ENCODE measurements at places on chromosomes 5 and 9. TPM values are rescaled to one million over a fixed set of nuclear protein-coding genes. Genes with fewer than 3 reads are reported as not detected.

Gene PLEKHG4B
- 8.9 TPM for total RNA-seq

Gene ALDH1A1
- total RNA-seq, result 0.54 TPM

Gene MSMP
- 1.4 TPM for total RNA-seq

DNA sequence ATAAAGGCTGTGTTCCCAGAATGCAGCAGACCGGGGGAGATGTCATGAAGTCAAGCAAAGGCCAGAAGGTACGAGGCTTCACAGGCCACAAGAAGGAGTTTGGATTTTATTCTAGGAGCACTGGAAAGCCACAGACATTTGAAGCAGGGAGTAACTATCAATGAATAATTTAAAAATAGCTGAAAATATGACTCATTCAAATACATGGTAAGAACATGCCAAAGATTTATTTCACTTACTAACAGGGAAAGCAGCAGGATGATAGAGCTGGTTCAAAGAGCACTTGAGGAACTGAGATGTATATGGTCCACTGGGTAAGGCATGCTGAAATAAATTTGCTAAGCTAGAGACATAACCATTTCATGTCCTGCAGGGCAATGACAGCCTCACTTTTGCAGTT is 53.2 kb downstream of the MSX2 start:
- DNase-seq, result no peak
- H3K36me3 ChIP-seq, result no peaks in the 10 kb centered on the region
- H3K4me3 ChIP-seq, result no peak overlapping the region
- peaks cover 19% of the 10 kb centered on the region for H3K27me3 ChIP-seq
- H3K27ac ChIP-seq, result no peak overlapping the region

DNA sequence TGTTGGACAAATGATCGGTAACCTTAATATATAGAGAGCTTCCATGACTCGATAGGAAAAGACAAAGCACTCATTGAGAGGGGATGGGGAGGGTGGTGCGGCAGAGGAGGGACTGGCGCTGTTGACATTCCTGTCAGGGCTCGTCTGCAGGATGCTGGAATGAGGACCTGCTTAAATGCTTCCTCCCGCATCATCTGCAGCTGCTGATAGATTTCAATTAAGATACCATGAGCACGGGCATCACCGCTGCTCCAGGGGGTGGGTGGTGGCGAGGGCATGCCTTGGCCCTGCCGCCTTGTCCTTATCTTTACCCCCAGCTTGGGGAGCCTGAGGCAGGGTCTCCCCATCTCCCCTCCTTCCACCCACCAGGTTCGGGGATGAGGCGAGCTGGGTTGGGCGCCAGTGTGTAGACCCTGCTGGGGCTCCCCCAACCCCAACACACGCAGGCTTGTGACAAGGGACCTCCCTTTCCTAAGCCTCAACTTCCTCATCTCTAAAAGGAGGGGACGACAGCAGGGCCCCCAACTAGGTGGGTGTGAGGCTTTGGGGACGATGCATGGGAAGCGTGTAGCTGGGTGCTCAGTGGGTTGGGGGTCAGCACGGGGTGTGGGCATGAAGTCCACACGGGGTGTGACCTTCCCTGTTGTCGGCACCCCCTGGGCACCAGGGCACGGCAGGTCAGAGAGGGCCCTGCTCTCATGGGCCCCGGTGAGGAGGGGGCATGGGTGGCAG is 11.7 kb upstream of the QRFP start:
- H3K4me3 ChIP-seq, result no peak overlapping the region
- 0 out of 2 replicates have a peak, but pooled peaks cover 4% of the 10 kb centered on the region for H3K4me1 ChIP-seq
- H3K27ac ChIP-seq, result no peak overlapping the region
- DNase-seq, result no peak
- H3K36me3 ChIP-seq, result no peaks in the 10 kb centered on the region

- no peak for DNase-seq
- H3K36me3 ChIP-seq, result no peaks in the 10 kb centered on the region
- H3K4me3 ChIP-seq, result no peak overlapping the region
- peaks cover 3% of the 10 kb centered on the region for H3K4me1 ChIP-seq
- H3K27me3 ChIP-seq, result peaks cover 2% of the 10 kb centered on the region
Observed at GRCh38 chr5:88685591-88686541, 197.1 kb downstream of the MEF2C start.

DNA sequence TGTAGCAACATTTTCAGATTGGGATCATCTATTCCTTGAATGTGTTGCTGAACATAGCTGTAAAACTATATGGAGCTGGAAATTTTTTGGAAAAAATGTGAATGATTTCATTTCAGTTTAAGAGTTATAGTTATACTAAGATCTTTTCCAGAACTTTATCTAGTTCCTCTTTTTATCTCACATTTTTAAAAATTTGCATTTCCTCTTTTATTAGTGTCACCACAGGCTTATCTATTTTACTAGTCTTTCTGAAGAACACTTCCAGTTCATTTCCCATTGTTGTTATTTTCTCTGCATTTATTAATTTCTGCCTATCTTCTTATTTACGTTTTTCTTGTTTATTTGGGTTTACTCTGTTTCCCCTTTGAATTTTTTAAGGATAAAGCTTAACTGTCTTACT is 46.0 kb upstream of the FSTL4 start:
- no peak for DNase-seq
- no peaks in the 10 kb centered on the region for H3K4me1 ChIP-seq
- peaks cover 13% of the 10 kb centered on the region for H3K27me3 ChIP-seq
- H3K27ac ChIP-seq, result no peak overlapping the region

GRCh38 chr5:135430135-135430437 is 17.1 kb downstream of the DCANP1 start:
- DNase-seq, result no peak
- no peak overlapping the region for H3K4me3 ChIP-seq
- H3K27me3 ChIP-seq, result no peaks in the 10 kb centered on the region

- H3K4me3 ChIP-seq, result no peak overlapping the region
- H3K27ac ChIP-seq, result peak overlapping the region; percentile 68
- H3K4me1 ChIP-seq, result peaks cover 34% of the 10 kb centered on the region
Observed at GRCh38 chr9:114174876-114175771, 19.8 kb downstream of the COL27A1 start.

DNA sequence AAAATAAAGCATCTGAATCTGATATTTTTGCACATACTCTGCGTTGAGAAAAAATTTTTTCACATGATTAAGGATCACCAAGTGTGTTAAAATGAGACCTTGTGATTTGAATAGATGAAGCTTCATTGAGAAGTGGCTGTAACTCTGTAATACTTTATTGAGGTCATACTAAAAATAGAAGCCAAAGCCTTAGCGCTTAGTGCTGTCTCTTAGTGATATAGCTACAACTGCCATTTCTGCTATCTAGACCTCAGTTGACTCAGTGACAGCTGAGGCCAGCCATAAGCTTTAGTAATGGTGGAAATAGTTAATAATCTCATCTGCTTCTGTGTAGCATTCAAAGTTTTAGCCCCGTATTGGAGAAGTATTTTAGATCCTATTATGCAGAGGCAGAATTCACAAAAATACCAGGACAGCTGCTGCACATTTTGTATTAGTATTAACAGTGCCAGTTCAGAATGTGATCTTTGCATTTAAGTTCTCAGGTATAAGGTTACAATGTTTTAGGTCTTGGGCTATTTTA is 107.4 kb upstream of the SGCD start:
- no peak overlapping the region for H3K4me3 ChIP-seq
- no peaks in the 10 kb centered on the region for H3K36me3 ChIP-seq
- H3K27me3 ChIP-seq, result no peaks in the 10 kb centered on the region

DNA sequence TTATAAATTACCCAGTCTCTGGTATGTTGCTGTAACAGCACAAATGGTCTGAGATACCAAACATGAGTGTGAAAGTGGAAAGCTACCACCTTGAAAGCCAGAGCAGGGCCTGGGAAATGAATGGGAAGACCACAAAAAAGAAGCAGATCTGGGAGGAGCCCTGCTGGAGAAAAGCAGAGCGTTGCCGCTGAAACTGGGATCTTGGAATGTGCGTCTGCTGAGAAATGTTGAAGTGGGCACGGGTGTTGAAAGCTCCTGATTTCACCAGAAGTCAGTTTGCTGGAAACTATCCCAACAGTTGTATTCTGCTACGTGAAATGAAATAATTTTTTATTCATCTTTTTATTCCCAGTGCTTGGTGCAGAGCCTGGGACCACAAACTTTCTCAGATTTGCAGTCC is 40.0 kb downstream of the NUDT12 start:
- no peak overlapping the region for H3K27ac ChIP-seq
- H3K4me1 ChIP-seq, result no peaks in the 10 kb centered on the region
- no peak for DNase-seq
- H3K36me3 ChIP-seq, result no peaks in the 10 kb centered on the region

DNA sequence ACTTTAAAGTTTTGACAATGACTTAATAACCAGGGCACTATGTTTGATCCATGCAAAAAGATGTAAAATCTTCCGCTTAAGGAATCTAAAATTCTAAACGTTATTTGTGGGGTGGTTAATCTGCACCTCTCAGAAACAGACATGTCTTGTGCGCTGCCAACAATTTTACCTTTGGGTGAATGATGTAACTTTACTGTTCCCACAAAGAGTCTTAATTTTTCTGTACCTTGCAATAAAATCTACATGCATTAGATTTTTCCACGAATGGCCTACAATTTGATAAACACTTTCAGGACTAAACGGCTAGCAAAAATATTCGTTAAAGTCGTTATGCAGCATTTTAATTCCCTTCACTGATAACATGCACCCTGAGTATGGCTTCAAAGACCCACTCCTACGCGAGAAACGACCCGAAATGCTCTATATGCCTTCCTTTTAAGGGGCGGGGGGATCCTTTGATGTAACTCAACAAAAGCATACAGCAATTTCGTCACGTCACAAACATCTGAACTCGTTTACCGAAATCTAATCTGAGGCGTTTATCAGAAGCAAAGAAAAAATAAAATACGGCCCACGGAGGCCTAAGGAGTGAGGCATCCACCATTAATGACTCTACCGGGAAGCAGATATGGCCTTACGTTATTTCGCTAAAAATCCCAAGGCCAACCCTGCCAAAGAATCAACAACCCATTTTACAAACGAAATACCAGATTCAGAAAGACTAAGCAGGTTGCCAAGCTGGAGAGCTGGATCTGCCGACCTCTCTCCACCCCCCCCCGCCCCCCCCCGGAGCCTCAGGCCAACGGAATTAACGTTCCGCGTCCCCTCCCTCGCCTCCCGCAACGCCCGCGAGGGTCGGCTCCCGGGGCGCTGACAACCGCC is 621 bp downstream of the AK6 start:
- no peaks in the 10 kb centered on the region for H3K27me3 ChIP-seq
- H3K36me3 ChIP-seq, result peaks cover 18% of the 10 kb centered on the region
- H3K4me1 ChIP-seq, result peaks cover 29% of the 10 kb centered on the region
- peak overlapping the region; percentile 98 for H3K27ac ChIP-seq
